ENCODE measurements at places on chromosomes 2 and 18.

GRCh38 chr18:64233851-64234250 lies 85.0 kb upstream of the LINC00305 start:
- DNase-seq = no peak

- no peak for DNase-seq
These were observed 45.9 kb upstream of the ITGA6 start for GRCh38 chr2:172381275-172382027.

GRCh38 chr2:78546843-78547242 lies 478.7 kb upstream of the REG3G start:
- DNase-seq = no peak

- no peak for DNase-seq
These were observed 161.2 kb downstream of the MSH2 start for GRCh38 chr2:47564129-47564528.

GRCh38 chr2:145029873-145030272 lies 510.0 kb upstream of the ZEB2 start:
- DNase-seq = no peak

DNA sequence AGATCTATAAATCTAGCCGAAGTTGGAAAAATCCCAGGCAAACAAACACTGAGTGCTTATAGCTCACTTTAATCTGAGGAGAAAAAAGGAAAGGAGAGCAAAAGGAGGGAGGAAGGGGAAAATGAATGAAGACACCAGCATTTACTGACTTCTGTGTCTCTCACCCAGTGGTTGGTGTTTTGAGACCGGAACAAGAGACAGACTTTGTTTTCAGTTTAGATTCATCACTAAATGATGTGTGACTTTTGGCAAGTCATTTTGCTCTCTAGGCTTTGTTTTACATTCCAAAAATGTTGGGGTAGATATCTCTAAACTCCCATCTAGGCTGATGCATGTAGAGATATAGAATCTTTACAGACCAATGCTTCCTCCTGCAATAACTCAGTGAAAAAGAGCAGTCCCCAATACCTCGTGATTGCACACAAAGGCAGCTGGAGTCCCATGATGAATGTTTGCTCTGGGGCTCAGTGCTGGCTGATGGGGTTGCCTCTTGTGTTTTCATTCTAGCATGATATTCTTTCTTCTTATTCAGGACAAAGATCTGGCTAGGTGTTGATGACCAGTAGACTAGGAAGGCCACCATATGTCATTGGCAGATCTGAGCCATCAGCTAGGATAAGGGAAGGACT lies 51.4 kb downstream of the TRIB2 start:
- DNase-seq = no peak

DNA sequence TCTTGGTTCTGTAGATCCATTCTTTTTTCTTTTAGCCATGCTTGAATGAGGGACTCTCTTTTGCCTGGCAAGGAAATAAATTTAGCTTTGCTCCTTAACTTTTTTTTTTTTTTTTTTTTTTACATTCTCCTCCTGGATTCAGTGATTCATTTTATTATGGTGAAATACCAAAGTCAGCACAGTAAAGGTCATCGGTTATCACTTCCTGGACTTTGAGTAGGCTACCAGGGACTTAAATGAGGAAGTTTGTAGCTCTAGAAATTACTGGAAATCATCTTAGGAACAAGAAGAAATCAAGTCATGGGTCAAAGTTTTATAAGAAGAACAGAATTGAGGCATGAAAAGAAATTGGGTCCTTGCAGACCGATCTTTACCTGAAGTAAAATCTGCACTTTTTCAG lies 75.0 kb downstream of the SOCS6 start:
- no peak for DNase-seq

GRCh38 chr2:238802957-238803356 lies 44.9 kb upstream of the TWIST2 start:
- DNase-seq = no peak

Measured in CD4-positive, alpha-beta memory T cell (primary cell).